ENCODE measurements at places on chromosomes 16 and 17.

DNA sequence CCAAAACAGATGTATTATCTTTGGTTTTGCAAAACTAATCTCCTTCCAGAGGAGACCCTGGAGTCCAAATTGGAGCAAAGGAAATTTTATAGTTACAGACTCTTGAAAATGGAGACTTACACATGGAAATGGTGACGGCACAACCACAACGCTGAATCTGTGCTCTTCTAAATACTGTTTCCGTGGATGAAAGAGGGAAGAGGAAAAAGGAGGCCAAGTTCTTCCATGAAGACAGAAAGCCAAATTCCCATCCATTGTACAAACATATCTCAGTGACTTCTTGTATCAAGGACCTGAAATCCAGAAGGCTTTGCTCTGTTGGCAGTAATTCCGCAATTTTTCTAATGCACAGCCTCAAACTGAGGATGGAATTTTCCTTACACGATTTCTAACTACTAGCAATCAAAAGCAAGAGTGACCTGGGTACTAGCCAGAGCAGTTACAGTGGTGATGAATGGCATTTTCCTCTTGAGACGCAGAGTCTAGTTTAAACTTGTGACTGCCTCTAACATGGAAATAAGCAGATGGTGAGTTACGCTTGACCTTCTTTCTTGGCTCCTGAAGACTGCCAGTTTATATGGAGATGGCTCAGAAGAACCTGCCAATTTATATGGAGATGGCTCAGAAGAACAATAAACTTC is 38.5 kb downstream of the VPS53 start:
- DNase-seq = no peak

GRCh38 chr16:49688036-49688697 is 167.7 kb downstream of the ZNF423 start:
- DNase-seq = no peak

DNA sequence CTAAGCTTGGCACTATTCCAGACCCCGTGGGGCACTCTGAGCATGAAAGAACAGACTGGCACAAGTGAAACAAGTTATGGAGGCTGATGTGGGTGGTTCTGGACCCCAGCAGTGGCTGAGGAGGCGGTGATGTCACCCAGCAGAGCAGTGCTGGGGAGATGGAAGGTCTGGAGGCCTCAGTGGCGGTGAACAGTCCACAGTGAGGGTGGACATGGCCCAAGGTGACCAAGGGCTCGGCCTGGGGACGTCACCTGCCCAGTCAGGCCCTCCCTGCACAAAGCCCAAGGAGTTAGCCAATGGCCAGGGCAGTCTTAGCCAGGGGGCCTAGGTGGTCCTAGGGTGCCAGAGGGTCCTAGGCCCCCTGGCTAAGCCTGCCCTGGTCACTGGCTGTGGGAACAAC is 24.5 kb downstream of the SMPD3 start:
- DNase-seq = no peak

- DNase-seq = no peak
Observed at GRCh38 chr16:86089991-86090390, 191.0 kb downstream of the IRF8 start.

DNA sequence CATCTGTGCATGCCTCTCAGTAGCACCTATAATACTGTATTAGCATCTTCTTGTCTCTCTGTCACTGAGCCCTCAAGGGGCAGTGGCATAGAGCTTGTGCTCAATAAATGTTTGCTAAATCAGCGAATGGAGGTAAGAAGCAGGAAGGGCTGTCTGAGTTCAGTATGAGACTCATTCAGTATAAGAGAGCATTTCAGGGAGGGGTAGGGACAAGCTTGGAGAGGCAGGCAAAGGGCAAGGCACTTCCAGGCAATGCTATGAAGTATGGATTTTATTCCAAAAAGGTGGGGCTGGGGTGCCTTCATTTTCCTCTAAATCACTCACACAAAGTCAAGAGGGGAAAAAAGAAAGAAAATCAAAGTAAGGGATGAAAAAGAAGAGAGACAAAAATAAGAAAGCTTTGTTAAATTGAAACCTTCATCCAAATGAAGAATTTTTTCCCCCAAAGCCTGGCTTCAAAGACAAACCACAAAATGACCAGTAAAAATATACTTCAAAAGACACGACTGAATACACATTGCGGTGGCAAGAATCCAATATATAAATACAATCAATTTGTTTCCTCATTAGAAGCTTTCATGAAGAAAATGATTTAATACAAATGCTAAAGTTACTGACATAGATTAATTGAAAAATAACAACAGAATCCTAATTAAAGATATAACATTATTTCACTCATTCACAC is 51.2 kb downstream of the SKAP1 start:
- no peak for DNase-seq

- no peak for DNase-seq
Observed at GRCh38 chr16:88321635-88322499, 60.9 kb upstream of the ZNF469 start.

- DNase-seq = no peak
Observed at GRCh38 chr17:2396192-2396567, 4.7 kb downstream of the MNT start.
